ENCODE measurements at places on chromosomes 1 and 21. TPM values are rescaled to one million over a fixed set of nuclear protein-coding genes. Genes with fewer than 3 reads are reported as not detected.
A peak's percentile ranks its signal among the peaks of the same experiment; 100 is the strongest.

Gene GSTM4
- total RNA-seq: 14.4 TPM

Gene ACOT11
- 0.15 TPM for total RNA-seq

DNA sequence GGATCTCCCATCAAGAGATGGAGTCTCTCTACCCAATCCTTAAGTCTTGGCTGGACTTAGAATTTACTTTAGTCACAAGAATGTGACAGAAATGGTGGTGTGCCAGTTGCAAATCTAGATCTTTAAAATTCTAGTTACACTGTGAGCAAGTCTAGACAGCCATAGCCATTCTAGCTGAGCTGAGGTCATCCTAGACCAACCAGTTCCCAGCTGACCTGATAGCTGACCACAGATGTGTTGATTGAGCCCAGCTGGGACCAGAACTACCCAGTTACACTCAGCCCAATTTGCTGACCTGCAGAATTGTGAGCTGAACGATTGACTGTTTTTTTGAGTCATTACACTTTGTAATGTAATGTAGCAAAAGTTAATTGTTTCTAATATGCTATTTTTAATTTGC, 251.8 kb downstream of the ADGRL2 start:
- DNase-seq: no peak
- no peaks in the 10 kb centered on the region for H3K27me3 ChIP-seq
- no peaks in the 10 kb centered on the region for H3K4me1 ChIP-seq
- H3K4me3 ChIP-seq: no peak overlapping the region
- no peak overlapping the region for H3K27ac ChIP-seq

GRCh38 chr1:193434319-193434718, 247.9 kb upstream of the B3GALT2 start:
- H3K4me3 ChIP-seq: no peak overlapping the region
- no peaks in the 10 kb centered on the region for H3K36me3 ChIP-seq
- H3K27ac ChIP-seq: no peak overlapping the region

DNA sequence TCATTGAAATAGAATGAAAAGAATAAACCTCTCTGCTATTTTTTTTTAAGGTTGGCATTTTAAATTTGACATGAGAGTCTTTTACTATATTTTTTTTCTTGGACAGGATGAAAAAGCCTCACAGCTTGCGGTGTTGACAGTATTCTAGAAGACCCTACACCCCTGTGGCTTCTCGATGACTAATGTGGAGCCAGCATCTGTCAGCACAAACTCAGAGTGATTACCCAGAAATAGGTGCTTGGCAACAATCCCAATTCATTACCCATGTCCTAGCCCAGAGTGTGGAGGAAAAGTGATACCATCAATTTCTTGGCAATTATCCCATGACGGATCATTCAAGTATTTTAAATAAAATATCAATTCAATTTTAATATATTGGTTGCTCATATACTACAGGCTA, 186.8 kb upstream of the MAP1LC3C start:
- DNase-seq: no peak
- H3K4me3 ChIP-seq: no peak overlapping the region
- no peaks in the 10 kb centered on the region for H3K27me3 ChIP-seq
- H3K27ac ChIP-seq: no peak overlapping the region

- H3K27ac ChIP-seq: no peak overlapping the region
- no peaks in the 10 kb centered on the region for H3K4me1 ChIP-seq
- H3K4me3 ChIP-seq: no peak overlapping the region
- H3K27me3 ChIP-seq: no peaks in the 10 kb centered on the region
These were observed 126.2 kb downstream of the PRRX1 start for GRCh38 chr1:170790175-170790574.

Gene GPR153
- 0.15 TPM for total RNA-seq

GRCh38 chr1:68269637-68270430, 37.5 kb upstream of the WLS start:
- no peak for DNase-seq
- H3K4me3 ChIP-seq: no peak overlapping the region
- H3K27ac ChIP-seq: no peak overlapping the region
- no peaks in the 10 kb centered on the region for H3K36me3 ChIP-seq

Gene DRAM2
- 37.2 TPM for total RNA-seq

DNA sequence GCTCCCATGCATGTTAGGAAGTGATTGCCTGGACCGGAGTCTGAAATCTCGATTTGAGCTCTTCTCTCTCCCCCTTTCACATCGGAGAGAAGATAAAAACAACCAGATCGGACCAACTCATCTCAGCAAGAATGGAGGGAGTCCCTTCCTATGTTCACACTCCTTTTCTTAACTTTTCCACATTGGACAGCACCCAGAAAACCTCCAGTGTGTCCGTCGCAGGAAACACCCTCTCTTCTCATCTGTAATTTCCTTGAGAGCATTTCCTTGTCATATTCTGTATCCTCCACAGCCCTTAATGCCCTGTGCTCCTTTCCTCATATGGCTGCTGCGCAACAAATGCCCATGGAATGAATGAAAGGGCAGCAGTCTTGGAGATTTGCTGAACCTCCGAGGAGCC, 1.5 kb upstream of the TDRD10 start:
- peaks cover 16% of the 10 kb centered on the region for H3K4me1 ChIP-seq
- H3K27me3 ChIP-seq: peaks cover 46% of the 10 kb centered on the region
- no peaks in the 10 kb centered on the region for H3K36me3 ChIP-seq
- H3K4me3 ChIP-seq: no peak overlapping the region

Gene FCRL1
- total RNA-seq: 2.9 TPM

- no peak overlapping the region for H3K4me3 ChIP-seq
- no peak for DNase-seq
- H3K27me3 ChIP-seq: no peaks in the 10 kb centered on the region
- H3K36me3 ChIP-seq: no peaks in the 10 kb centered on the region
- H3K4me1 ChIP-seq: no peaks in the 10 kb centered on the region
These were observed 42.0 kb downstream of the DENND1B start for GRCh38 chr1:197733324-197733723.

Gene PRMT6
- total RNA-seq: 7.8 TPM

Gene BACE2
- total RNA-seq: 2.5 TPM

Gene DNAH14
- not detected for total RNA-seq

GRCh38 chr1:161725908-161726472, 4.6 kb downstream of the FCRLB start:
- H3K27ac ChIP-seq: no peak overlapping the region
- peaks cover 26% of the 10 kb centered on the region for H3K4me1 ChIP-seq
- H3K4me3 ChIP-seq: peak overlapping the region; percentile 70
- H3K36me3 ChIP-seq: no peaks in the 10 kb centered on the region
- peak; percentile 45 for DNase-seq

Gene NECTIN4
- not detected for total RNA-seq

DNA sequence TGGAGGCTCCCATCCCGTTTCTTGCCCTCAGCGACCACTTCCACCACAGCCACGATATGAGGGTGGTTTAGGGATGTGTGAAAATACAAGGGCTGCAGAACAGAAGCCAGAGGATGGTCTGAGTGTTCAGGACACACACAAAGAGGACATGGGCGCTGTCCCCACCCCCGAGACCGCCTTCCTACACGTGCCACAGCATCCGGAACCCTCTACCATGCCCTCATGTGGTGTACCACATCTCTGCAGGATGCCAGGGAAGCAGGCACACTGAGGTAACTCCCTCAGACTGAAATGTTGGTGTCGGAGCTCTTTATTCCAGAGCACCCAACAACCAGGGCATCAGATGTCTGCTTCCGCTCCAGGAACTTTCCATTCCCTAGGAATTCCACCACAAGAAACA, 23.1 kb downstream of the NPHP4 start:
- H3K36me3 ChIP-seq: peaks cover 2% of the 10 kb centered on the region
- no peaks in the 10 kb centered on the region for H3K27me3 ChIP-seq
- H3K4me1 ChIP-seq: no peaks in the 10 kb centered on the region
- H3K4me3 ChIP-seq: no peak overlapping the region

Gene LHX8
- total RNA-seq: not detected

GRCh38 chr1:229230893-229231753, 39.8 kb upstream of the RAB4A start:
- no peak overlapping the region for H3K4me3 ChIP-seq
- peaks cover 6% of the 10 kb centered on the region for H3K27me3 ChIP-seq
- H3K4me1 ChIP-seq: peaks cover 4% of the 10 kb centered on the region
- H3K36me3 ChIP-seq: no peaks in the 10 kb centered on the region

DNA sequence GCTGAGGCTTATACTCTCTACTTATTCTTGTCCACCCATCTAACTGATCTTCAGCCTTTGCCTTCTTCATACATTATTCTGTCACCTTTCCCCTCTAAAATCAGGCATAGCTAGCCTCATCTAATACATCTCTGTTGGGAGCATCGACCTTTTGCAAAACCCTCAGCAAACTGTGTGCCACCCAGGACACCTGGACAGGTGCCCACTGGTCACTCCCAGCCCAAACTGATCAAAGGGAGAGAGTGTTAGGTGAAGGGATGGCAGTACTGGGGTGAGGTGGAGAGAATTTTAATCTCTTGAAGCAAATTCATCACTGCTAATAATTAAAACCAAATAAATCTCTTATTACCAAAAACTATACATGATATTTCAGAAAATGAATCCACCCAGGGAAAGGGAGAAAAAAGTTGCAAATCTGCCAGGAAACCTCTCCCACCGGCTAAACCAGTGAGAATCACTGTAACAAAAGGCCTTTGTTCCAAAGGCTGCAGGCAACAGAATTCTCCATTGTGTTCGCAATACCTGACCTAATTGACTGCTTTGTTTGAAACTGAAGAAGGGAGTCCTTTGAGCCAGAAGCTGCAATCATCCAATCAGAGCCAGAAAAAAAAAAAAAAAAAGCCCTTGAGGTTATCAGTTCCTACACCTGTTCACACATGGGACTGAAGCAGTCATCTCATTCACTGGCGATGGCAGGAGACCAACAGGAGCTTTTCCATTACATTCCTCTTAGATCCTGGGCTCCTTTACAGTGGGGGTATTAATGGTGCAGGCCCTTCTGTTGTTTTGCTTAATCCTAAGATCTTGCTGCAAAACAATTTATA, 172.6 kb downstream of the APP start:
- DNase-seq: no peak
- no peaks in the 10 kb centered on the region for H3K27me3 ChIP-seq
- no peak overlapping the region for H3K27ac ChIP-seq
- H3K36me3 ChIP-seq: no peaks in the 10 kb centered on the region

- no peak overlapping the region for H3K4me3 ChIP-seq
- H3K4me1 ChIP-seq: no peaks in the 10 kb centered on the region
- H3K27me3 ChIP-seq: no peaks in the 10 kb centered on the region
These were observed 143.8 kb downstream of the DUSP10 start for GRCh38 chr1:221598122-221598521.

Gene S100A14
- not detected for total RNA-seq

GRCh38 chr1:234000557-234001041, 96.1 kb downstream of the SLC35F3 start:
- peaks cover 4% of the 10 kb centered on the region for H3K27me3 ChIP-seq
- DNase-seq: no peak
- H3K36me3 ChIP-seq: no peaks in the 10 kb centered on the region
- H3K4me1 ChIP-seq: no peaks in the 10 kb centered on the region
